ENCODE measurements at places on chromosomes 11 and 22.

DNA sequence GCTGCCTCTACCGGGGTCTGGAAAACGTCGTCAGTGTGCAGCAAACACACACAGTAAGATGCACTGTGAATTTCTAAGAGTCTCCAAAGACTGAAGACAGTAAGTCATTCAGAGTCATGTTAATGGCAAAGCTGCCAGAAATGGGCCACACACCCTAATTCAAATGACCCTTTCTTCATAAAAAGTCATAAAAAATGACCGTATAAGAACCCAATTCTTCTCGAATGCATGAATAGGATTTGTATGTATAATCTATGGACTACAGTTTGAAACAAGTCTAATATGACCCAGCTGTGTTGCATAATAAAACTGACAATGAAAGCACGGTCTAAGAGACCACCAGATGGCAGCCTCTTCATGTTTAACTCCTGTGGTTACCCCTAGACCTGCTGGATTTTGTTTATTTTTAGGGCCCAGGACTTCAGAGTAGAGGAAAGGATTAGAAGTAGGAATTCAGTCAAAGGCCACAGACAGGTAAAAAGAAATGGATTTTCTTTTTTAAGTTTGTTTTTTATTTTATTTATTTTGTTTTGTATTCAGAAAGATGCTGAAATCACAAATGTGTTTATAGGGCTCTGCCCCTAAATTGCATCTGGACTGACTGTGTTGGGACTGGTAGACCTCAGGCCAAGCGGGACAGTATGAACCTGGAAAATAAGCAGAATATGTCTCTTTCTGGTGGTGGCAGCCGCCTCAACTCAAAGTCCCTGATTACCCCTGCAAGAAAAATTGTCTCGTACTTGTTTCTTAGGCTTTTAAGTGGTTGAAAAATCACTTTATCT, 32.1 kb upstream of the SLC5A12 start:
- DNase-seq = no peak

- DNase-seq = no peak
Measured at GRCh38 chr11:72935700-72936099, 121.5 kb downstream of the ATG16L2 start.

- no peak for DNase-seq
Measured at GRCh38 chr11:94583866-94584500, 16.8 kb downstream of the PIWIL4 start.

- DNase-seq = no peak
Measured at GRCh38 chr11:132263241-132263640, 892.8 kb downstream of the NTM start.

GRCh38 chr11:72738199-72739141, 13.7 kb downstream of the ARAP1 start:
- DNase-seq = no peak

- no peak for DNase-seq
Measured at GRCh38 chr22:50688448-50688847, 15.8 kb downstream of the SHANK3 start.

- no peak for DNase-seq
Measured at GRCh38 chr22:20937031-20937793, 20.0 kb downstream of the CRKL start.

GRCh38 chr11:2143799-2144543, 4.8 kb upstream of the IGF2 start:
- no peak for DNase-seq

- DNase-seq = no peak
Measured at GRCh38 chr11:21933095-21933494, 259.8 kb upstream of the ANO5 start.

DNA sequence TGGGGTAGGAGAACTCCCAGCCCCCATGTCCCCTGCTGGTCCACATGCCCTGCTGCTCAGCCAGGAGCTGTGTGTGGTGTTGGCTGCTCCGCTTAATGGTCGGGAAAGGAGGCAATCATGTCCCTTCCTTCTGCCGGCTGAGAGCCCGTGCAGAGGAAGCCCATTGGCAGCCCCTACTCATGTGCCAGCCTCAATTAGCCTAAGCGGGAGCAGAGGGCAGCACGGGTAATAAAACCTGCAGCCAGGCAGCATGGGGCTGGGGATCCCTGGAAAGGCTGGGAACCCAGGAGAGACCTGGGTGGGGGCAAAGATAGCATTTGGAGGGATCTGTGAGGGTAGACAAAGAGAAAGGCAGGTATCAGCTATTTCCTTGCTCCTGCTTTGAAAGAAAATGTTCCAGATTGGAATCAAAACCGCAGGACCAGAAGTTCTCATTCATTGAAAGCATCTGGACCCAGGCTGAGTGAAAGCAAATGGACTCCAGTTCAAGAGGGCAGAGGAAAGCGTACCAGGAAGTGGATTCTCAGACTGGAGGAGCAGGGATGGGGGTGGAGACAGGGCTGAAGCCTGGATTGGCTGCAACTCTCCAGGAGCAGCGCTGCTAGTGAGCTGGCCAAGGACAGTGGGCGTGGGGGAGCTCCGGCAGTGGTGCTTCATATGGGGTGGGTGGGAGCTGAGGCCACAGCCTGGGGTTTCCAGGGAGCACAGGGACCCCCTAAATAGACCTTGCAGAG, 103.4 kb upstream of the NECTIN1 start:
- DNase-seq = no peak

DNA sequence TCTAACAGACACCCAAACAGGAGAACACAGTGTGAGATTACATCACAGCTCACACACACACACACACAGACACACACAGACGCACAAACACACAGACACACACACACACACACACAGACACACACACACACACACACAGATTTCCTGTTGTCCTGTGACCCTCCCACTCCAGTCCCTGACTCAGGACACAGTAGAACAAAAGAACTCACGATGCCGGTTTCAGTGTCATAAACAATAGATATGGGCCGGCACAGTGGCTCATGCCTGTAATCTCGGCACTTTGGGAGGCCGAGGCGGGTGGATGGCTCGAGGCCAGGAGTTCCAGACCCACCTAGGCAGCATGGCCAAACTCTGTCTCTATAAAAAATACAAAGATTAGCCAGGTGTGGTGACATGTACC, 13.8 kb upstream of the KAT5 start:
- no peak for DNase-seq

- no peak for DNase-seq
Measured at GRCh38 chr11:113951537-113951936, 23.4 kb upstream of the HTR3A start.

DNA sequence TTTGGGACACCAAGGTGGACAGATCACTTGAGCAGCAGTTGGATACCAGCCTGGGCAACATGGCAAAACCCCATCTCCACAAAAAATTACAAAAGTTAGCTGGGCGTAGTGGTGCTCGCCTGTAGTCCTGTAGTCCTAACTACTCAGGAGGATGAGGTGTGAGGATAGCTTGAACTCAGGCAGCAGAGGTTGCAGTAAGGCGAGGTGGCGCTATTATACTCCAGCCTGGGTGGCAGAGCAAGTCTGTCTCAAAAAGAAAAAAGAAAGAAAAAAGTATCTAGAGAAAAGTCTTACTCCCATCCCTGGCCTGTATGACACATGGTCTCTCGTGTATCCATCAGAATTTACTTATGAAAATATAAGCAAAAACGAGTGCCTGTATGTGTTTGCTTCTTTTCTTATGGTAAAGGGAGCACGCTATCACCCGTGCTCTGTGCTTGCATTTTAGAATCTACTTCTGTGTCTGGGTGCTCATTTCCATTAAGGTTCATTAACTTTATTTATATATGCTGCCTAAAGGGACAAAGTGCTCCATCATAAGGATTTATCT, 15.4 kb upstream of the CPT1A start:
- DNase-seq = no peak

DNA sequence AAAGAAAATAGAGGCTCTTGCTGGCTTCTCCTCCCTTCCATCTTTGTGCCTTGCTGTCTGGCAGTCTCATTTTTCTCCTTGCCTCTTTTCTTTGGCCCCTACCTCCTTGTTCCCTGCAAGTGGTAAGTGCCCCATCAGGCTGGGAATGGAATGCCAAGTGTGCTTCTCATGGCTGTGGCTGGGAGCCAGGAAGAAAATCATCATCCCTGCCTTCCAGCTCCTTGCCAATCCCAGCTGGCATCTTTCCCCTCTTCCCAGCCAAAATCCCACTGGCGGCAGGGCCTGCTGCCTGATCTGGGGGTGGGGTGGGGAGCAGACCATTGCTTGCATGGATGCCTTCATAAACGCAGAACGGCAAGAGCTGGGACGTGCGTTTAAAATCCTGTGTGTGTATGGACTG, 27.0 kb upstream of the SLC25A18 start:
- DNase-seq = no peak

- DNase-seq = no peak
Measured at GRCh38 chr11:119538753-119539152, 115.8 kb upstream of the THY1 start.

DNA sequence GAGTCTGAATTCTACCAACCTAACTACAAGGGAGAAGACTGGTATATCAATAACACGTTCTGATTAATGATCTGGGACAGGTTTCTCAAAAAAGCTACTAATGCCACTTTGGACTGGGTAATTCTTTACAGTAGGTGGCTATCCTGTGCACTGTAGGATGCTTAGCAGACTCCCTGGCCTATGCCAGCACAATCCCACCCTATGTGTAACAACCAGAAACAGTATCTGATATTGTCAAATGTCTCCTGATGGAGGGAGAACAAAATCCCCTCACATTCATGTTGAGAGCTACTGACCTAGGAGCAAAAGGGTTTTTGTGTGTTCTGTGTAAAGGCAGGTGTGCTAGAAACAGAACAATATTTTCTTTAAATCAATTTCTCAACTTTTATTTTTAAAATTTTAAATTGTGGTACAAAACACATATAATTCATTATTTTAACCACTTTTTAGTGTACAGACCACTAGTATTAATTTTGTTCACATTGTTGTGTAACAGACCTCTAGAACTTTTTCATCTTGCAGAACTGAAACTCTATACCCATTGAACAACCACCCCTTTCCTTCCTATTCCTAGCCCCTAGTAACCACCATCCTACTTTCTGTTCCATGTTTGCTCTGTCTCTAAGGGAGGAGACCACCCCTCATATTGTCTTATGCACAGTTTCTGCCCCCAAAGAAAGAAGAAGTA, 2.1 kb upstream of the MS4A6A start:
- no peak for DNase-seq

- no peak for DNase-seq
Measured at GRCh38 chr11:104876324-104876723, 21.9 kb downstream of the CASP12 start.

DNA sequence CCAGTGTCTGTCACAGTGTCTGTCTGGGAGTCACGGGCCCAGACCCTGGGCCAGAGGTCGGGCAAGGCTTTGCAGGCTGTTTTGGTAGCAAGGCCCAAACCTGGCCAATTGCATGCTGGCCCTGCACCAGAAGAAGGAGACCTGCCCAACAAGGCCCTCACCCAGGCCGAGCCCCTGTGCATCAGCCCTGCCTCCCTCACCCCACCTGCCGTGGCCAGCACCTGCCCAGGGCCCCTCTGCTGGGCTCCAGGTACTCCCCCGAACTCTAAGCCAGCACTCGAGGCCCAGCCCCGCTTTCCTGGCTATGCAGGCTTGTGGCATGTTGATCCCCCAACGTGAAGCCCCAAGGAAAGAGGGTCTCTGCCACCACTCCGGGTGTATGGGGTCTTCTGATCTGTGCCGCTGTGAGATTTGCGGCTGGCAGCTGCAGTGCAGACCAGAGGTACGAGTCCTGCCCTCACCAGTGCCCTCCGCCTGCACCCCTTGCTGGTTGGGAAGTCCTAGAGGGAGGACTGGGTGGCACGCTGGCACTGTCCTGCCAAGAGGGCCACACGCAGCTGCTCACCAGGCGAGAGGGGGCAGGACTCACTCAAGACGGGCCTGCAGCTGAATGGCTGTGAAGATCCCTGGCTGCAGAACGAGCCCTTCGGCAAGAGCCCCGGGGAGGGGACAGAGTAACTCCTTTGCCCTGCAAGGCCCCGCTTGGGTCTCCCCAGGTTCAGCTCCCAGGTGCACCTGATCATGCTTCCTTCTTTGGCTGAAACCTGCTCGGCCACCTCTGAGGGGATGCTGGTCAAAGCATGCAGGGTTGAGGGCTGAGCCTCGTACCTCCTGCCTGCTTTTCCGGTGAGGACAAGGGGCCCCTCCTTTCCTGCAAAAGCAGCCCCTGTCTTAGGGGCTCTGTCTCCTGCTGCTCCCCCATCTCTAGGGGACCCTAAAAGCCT, 6.7 kb upstream of the SEPTIN5 start:
- no peak for DNase-seq

DNA sequence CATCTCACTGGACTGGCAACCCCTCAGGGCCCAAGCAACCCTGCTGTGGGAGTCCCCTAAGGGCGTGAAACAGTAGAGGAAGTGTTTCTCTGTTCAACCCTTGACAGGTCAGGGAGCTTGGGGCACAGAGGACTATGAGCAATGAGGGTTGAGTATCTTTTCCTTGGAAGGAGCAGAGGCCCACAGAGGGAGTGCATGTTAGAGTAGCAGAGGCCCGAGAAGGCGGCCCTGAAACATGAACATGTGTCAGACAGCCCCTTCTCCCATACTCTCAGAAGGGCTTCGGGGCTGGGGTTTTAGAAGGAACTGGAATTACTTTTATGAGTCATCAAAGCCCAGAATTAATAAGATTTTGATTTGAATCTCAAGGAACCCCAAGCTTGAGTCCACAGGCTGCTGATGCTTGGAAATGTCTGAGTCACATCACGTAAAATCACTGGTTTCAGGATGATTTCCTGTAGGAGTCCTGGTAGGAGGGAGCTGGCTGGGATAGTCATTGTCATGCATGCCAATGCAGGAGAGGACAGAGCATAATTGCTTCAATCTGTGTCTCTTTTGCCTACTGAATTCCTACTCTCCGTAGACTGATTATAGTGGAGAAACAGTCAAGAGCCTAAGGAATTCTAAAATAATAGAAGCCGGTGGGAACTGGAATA, 22.6 kb downstream of the C11orf71 start:
- no peak for DNase-seq

DNA sequence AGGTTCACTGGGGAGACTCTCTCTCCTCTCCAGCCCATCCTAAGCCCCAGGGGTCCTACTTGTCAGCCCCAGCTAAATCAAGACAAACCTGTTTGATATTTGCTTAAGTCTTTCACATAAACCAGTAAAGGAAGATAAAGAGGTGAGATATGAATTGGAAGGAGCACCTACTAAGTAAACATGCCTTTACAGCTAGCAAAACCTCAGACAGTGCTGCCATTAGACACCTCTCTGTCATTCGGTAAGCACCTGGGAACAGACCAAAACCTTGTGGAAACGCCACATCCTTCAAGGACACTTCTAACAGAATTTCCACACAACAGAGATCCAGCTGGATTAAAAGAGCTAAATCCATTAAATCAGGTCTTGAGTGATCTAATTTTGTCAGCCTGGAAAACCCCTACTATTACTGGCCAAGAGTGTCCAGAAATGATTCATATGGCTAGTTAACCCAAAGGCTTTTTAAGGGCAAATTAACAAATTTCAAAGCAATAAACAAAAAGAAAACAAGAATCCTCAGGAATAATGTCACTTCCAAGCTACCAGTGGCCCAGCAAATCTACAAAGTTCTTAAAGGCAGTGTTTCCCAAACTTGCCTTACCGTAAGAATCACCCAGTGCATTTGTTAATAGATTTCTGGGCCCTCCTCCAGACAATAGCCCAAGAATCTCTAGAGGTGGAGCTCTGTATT, 2.4 kb downstream of the VPS37C start:
- DNase-seq = no peak

DNA sequence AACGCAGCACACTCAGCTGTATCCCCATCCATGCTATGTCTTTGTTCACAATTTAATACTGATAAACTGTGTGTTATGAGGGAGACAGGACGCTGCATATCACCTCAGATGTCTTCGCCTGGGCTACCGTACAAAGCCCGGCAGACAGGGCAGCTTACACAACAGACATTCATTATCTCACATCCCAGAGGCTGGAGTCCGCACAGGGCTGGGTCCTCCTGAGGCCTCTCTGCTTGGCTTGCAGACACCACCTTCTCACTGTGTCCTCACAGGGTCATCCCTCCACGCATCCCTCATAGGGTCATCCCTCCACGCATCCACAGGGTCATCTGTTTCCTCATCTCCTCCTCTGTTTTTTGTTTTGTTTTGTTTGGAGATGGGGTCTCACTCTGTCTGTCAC, 61.2 kb downstream of the SHANK2 start:
- DNase-seq = no peak
